M059J (cell line): ENCODE measurements at places on chromosomes 4 and X. TPM values are rescaled to one million over a fixed set of nuclear protein-coding genes. Genes with fewer than 3 reads are reported as not detected.

- peak; percentile 31 for DNase-seq
Observed at GRCh38 chrX:129540722-129541184, 694 bp downstream of the OCRL start.

DNA sequence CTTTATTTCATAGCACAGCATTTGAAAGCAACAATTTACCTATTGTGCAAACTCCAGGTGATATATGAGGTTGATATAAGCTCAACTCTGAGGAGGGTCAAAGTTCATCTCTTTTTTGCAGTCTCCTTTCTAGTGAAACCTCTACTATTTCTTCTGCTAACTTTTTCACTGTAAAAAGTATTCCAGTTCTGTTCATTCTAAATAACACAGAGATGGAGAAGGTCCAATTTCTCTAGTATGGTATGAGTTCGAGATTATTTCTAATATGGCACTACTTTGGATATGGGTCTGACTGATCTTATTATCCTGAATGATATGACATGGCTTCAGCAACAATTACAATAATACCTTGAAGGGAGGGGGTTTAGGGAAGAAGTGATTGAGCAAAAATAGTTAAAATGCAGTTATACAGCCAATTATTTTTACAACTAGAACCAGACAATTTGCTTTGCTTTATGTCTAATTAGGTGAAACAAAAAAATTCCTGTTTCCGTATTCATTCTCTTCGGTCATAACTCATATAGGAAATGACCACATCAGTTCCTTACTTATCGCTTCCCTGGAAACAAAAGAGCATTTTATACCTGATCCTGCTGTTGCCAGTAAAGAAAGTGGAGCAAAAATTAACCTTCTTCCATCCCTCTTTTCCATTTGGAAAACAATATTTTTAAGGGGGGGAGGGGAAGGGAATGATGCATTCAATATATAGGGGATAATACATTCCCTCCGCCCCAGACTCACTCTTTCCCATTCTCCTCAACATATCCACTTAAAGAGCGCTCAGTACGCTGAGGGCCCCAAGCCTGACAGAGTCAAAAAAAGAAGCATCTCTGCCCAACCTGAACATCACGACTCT is 1.0 kb downstream of the TBC1D9 start:
- DNase-seq: no peak

GRCh38 chr4:76753814-76754213 is 144.1 kb downstream of the SOWAHB start:
- peak; percentile 90 for DNase-seq

DNA sequence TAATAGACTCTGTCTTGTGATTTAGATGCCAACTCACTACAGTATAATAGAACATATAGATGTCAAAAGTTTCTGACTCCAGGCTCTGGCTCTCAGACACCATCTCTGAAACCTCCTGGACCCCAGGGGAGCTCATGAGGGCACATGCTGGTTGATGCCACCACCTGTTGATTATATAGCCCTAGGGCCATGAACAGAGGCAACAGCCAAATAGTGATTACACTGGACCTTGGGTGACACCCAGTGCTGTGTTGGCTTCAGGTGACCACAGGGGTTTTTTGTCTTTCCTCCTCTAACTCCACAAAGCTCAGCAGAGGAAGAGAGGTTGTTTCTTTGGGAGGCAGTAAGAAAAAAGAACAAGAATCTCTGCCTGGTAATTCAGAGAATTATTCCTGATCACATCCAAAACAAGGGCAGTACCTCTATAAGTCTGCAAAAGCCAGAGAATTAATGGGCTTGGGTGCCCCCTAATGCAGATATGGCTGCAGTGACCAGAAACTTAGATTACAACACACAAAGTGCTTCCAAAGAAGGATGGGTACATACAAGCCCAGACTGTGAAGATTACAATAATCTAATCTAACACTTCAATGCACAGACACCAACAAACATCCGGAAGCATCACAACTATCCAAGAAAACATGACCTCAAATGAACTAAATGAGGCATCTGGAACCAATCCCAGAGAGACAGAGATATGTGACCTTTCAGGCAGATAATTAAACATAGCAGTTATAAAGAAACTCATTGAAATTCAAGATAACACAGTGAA is 1920.6 kb downstream of the ARAP2 start:
- DNase-seq: peak; percentile 18

GRCh38 chrX:109374262-109374960 is 107.5 kb downstream of the GUCY2F start:
- no peak for DNase-seq

DNA sequence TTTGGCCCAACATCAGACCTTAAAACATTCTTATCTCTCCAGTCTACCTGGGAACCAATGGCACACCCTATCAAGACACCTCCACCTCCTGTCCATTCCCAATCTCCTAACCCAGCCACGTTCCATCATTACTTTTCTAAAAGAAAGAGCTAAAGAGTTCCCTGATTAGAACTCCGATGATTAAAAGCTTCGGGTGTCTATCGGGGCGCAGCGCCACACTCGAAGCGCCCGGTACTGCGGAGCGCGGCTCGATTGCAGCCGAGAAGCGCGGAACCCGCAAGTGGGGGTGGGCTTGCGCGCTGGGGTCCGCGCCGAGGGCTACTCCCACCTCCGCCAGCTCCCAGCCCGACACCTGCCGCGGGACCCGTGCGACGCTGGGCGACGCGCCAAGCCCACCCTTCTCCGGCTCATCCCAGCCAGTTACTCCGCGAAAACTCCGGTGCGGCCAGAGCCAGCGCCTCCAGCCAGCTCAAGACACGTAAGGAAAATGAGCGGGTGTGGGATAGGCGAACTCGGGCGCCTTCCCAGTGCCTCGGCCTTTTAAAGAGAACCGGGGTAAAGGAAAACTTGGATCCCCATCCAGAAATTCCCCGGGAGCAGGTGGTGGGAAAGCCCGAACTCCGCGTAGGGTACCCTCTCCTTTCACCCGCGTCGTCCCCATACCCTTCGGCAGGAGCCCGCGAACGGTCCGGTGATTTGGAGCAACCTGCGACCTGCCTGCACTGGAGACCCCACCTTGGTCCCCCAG is 593 bp downstream of the NPY1R start:
- no peak for DNase-seq

CFAP99 gene
- 0.42 TPM in 1 of 2 replicates, not detected in the other for total RNA-seq

DNA sequence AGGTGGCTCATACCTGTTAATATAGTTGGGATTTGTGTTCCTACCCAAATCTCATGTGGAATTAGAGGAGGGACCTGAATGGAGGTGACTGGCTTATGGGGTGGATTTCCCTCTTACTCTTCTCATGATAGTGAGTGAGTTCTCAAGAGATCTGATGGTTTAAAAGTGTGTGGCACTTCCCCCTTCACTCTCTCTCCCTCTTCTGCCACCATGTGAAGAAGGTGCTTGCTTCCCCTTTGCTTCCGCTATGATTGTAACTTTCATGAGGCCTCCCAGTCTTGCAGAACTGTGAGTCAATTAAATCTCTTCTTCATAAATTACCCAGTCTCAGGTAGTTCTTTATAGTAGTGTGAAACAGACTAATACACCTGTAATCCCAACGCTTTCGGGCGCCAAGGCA is 28.3 kb upstream of the WDR19 start:
- no peak for DNase-seq

GRCh38 chr4:153062652-153063168 is 126.6 kb downstream of the FHDC1 start:
- no peak for DNase-seq

DNA sequence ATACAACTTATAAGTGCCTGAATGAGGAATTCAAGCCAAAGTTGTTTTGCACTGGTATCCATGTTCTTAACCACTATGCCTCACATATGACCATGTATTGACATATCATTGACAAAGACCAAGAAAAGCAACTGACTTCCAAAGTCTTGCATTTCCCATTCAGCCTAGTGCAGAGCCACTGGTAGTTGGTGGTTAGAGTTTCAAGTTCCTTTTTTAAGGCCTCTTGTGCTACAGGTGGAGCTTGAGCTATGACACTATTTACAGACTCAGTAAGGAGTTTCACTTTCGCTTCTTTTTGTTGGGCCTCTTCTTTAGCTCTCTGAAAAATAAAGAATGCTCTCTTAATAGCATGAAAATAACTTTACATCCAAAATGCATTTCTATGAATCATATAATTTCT is 763.0 kb downstream of the DMD start:
- DNase-seq: peak; percentile 53

DNA sequence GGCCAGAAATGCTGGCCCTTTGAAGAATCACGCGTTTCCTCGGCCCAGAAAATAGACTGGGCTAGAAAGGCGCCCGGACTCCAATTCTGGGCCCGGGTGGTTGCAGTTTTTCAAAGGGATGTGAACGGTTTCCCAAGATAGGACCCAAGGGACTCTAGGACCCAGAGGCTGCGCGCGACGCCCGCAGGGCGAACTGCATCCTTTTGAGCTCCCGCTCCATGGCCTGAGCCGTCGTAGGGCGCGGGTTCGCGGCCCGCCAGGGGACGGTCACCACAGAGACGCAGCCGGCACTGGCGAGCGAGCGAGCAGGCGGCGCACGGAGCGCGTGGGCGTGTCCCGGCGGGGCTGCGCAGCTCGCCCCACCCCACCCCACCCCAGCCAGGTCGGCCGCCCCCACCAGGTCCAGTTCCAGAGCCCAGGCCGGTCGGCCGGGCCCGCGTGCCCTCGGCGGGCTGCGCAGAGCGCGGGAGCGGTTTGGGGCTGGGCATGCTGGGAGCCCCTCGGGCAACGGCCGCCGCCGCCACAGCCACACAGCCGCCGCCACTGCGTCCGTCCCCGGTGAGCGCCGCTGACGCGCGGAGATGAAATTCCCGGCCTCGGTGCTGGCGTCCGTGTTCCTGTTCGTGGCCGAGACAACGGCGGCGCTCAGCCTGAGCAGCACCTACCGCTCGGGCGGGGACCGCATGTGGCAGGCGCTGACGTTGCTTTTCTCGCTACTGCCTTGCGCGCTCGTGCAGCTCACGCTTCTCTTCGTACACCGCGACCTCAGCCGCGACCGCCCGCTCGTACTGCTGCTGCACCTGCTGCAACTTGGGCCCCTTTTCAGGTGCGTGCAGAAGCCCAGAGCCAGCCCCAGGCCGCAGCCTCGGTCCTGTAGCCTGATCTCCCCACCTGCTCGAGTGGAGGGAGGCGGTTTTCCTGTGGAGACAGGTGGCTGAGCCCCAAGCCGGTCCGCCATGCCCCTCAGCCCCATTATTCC is at the start of gene XK:
Gene XK (plus strand): TSS at position 411 of the 979 bp plus-strand sequence. CDS start 171 bp downstream, at position 582.
- DNase-seq: peak; percentile 69

TMEM31 gene
- not detected in 2 replicates for total RNA-seq

SPACA5 gene
- not detected in 2 replicates for total RNA-seq

DNA sequence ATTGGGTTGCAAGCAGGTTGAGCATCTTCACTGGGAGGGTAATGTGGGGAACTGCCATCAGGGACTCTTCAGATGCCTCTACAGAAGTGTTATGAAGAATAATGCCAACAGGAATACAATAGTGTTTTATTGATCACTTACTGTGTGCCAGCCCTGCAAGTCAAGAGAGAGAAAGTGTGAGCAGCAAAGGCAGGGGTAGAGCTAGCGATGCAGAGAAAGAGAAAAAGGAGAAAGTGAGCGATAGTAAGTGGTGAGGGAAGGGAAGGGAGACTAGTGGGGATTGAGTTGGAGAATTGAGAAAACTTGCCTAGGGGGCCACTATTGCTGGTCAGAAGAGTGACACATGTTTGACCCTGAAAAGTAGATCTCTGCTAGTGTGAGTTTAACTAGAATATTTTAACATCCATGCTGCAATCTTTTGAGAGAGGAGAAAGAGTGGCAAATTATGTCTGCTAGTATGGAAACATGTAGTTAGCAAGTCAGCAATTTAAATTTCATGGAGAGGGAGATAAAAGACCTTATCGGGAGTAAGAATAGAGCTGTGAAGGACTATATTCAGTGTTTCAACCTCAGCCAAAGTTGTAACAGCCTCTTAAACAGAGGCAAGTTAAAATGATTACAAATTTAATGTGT is 12.2 kb downstream of the AFF1 start:
- no peak for DNase-seq

GRCh38 chrX:114787061-114787460 is 203.2 kb downstream of the HTR2C start:
- no peak for DNase-seq

- no peak for DNase-seq
Observed at GRCh38 chr4:522911-523443, 24.0 kb downstream of the PIGG start.

TLR1 gene
- 3.2 and 5.5 TPM in 2 replicates for total RNA-seq
